ENCODE measurements at places on chromosomes 13 and 19.

- DNase-seq = no peak
Observed at GRCh38 chr19:38360839-38361631, 13.3 kb upstream of the PSMD8 start.

DNA sequence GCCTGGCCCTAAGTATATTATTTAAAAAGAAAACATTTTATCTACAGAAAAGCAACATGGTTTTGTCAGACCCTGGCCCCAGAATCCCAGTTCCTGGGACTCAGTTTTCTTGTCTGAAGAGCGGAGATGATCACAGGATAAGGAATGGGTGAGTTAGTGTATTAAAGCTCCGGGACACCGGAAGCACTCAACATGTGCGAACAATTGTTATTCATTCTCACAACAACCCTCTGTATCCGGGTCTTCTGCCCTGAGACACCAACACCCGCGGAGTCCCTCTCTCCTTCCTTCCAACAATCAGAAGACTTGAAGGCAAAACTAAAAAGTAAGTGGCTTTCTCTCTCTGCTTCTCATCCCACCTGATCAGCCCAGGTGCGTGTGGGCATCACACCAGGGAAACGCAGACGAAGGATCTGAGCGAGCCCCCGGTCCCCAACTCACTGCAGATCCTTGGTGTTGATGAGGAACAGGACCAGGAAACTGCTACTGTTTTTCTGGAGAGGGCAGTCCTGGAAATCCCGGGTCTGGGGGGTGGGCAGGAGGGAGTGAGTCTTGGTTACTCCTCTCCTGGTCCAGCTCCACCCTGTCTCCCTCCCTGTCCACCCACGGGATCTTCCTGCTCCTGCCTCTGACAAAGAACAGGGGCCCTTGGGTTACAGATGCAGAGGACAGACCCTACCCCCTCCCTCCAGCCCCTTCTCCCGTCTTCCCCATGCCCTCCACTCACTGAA lies 2.0 kb downstream of the GPR108 start:
- DNase-seq = no peak

DNA sequence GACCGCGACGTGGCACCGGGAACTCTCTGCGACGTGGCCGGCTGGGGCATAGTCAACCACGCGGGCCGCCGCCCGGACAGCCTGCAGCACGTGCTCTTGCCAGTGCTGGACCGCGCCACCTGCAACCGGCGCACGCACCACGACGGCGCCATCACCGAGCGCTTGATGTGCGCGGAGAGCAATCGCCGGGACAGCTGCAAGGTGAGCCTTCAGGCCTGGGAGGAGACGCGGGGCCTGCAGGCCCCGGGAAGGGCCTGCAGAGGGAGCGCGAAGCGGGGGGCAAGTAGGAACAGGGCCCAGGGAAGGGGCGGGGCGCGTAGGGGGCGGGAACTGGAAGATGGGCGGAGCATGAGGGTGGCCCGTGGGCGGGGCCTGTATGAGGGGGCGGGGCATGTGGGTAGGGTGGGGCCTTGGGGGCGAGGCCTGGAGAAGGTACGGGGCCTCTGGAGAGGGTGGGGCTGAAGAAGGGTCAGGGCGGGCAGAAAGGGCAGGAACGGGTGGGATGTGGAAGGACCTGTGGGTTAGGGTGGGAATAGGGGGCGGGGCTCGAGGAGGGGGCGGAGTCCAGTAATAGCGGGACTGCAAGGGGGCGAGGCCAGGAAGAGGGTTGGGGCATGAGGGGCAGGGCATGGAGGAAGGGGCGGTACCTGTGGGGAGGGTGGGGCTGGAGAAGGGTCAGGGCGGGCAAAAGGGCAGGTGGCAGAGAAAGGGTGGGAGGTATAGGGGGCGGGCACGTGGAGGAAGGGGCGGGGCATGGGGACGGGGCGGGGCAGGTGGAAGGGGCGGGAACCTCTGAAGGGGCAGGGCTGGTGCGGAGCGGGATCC lies 2.5 kb downstream of the CFD start:
- DNase-seq = peak; percentile 65

- no peak for DNase-seq
Observed at GRCh38 chr13:76223565-76223964, 587.4 kb downstream of the LMO7 start.

GRCh38 chr13:25980255-25980654 lies 71.6 kb downstream of the SHISA2 start:
- DNase-seq = no peak

GRCh38 chr19:42601811-42602443 lies 7.2 kb upstream of the CEACAM8 start:
- DNase-seq = no peak

DNA sequence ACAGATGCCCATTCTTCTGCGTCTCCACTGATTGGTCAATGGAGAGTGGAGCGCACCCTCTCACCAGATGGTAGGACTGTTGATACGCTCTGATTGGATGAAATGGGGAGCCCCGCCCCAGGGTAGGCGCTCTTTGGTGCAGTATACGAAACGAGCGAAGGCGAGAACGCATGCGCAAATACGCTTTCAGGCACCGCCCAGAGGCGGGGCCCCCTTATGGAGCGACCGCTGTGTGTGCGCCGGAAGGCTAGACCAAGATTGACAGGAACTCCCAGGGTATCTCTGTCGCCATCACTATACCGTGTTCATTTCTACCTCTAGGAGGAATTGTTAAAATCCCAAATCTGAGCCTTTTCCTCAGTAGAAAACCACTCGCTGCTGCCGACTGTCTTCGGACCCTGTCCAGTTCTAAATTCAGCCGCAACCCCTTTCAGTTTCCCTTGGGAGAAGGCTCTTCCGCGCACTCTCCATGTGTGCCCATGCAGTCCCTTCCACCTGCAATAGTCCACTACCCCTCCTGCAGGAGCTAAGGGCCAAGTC lies 720 bp upstream of the HNRNPL start:
- peak; percentile 100 for DNase-seq

DNA sequence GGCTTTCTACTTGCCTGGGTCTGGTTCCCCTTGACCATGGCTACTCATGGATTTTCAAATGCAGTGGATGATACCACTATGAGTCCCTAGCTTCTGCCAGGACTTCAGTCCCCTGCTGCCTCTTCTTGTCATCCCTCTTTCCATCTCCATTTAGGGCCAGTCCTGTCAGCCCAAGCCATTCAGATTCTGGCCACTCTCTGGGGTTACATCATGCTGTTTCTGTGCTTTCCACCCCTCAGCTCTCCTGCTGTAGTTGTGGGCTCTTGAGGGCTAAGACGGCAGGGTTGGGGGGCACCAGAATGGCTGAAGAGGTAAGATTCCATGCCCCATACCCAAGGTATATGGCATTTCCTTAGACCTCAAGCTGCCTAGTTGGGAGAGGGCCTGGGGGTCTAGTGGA lies 13.2 kb upstream of the ZNF492 start:
- DNase-seq = no peak
